ENCODE measurements at places on chromosomes 13 and 19.
A peak's percentile ranks its signal among the peaks of the same experiment; 100 is the strongest.

- DNase-seq = no peak
Observed at GRCh38 chr19:16457954-16458331, 13.8 kb downstream of the EPS15L1 start.

DNA sequence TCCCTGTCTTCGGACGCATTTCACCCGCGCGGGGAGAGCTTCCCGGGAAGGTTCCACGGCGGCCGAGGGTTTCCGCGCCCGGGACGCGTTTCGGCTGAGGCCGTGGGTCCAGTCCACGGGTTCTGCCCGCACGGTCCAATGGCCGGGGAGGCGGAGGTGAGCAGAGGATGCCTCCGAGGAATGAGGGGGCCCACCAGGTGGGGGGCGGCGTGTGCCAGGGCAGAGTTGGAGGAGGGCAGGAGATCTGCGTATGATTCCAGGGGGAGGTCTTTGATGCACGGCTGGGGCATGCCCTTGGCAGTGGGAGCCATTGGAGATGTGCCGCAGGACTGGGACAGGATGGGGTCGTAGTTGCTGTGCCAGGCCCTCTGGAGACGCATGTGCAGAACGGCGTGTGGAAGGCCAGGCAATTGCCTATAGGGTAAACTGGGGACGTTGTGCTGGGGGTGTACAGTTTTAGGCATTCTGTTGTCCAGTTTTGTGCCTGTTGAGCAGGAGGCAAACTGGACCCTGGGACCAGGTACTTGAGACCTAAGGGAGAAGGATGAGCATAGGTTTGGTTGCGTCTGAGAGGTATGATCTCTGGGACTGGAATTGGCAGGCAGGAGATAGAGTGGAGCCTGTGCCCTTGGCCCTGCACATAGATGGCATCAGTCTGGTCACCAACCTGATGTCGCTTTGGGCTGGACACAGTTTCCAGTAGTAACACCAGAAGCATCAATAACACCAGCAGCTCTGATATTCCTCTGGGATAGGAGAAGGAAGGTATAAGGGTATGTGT, 751 bp downstream of the ZNF584 start:
- DNase-seq = no peak

GRCh38 chr19:6064336-6065073, 45.8 kb downstream of the RFX2 start:
- DNase-seq = no peak

GRCh38 chr19:13012390-13012689, 17.1 kb downstream of the NFIX start:
- DNase-seq = no peak

GRCh38 chr19:46393456-46394401, 19.6 kb downstream of the CCDC8 start:
- no peak for DNase-seq

DNA sequence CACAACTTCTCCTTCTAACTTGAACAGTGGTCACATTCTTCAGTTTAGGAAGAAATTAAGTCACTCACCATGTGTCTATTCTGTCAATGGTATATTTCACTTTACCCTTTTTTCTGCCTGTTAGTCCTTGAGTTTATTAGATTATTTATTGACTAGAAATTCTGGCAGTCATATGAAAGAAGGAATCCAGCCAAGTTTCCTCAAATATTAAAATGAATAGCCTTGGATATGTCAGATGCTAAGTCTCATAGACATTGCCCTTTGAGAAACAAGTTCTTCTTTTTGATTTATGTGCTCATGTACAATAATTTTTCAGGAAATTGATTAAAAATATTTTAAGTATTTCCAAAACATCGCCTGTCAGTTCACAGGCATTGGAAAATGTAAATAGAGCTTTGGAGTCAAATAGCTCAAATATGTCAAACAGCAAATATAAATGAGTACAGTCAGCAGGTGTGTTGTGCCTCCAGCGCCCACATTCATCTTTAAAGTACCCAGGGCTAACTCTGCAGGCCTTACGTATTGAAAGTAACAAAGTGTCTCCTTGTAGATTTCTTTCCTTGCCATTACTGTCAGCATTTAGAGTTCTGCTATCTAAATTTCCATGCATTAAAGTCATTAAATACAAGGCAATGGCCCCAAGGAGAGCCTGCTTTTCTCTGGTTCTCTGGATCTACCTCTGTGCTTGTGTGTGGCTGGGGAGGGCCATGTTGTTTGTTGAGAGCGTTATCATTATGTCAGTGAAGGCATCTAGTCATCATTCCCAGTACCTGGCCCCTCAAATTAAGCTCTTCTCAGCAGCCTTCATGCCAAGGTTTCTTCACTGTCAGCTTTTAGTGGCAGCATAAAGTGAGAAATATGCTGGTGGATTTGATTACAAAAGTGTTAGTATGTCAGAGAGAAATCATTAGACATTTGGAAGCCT, 76.3 kb upstream of the TRPC4 start:
- DNase-seq = no peak

GRCh38 chr19:924553-925086, 1.2 kb upstream of the ARID3A start:
- no peak for DNase-seq

DNA sequence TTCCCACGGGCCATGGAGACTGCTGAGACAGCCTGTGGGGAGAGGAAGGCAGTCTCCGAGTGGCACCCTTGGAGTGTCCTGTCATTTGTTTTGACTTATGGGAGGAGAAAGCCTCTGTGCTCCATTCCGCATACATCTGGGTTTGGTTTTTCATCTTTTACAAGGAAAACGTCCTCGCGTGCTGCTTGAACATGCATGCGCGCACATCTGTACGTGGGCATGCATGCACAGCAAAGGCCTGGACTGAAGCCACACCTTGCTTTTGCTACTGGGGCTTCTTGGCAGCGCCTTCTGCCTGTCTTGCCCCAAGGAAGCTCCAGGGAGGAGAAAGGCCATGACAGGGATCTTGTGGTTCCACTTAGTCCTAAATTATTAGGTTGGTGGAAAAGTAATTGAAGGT, 44.0 kb downstream of the SUGP2 start:
- DNase-seq = no peak

DNA sequence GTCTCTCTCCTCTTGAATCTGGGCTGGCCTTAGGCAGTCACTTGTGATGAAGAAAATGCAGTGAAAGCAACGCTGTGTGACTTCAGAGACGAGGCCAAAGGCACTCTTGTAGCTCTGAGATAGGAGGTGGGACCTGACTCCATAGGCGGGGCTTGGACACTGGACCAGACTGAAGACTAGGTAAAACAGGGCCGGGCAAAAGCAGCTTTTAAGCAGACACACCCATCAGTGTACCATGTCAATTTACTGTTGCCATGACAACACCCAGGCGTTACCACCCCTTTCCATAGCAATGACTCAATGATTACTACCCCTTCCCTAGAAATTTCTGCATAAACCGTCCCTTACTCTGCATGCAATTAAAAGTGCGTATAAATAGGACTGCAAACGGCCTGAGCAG, 6.6 kb upstream of the EID2 start:
- no peak for DNase-seq

DNA sequence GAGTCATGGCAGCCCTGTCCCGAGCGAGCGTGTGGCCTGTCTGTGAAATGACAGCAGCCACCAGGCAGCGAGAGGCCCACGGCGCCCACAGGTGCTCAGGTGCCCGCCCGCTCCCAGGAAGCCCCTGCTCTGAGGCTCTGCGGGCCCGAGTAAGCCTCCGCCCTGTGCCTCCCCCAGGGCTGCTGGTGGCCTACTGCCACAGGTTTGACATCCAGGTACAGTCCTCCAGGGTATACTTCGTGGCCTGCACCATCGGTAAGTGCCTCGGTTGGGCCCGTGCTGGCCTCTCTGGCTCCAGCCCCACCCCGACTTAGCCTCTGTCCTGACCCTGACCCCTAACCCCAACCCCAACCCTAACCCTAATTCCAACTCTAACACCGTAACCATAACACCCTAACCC, 15.0 kb upstream of the TMPRSS9 start:
- DNase-seq = no peak

DNA sequence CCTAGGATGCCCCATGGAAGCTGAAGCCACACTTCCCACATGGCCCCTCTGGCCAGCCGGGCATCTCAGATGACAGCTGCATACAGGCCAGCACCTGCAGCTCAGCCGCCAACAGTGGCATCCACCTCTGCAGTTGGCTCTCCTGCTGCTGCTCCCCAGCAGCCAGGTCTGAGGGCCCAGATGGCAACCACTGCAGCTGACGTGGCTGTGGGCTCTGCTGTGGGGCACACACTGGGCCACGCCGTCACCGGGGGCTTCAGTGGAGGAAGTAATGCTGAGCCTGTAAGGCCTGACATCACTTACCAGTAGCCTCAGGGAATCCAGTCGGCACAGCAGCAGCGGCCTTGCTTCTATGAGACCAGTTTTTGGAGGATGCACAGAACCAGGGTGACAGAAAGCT, 45.3 kb upstream of the LSM14A start:
- no peak for DNase-seq

GRCh38 chr13:94974015-94974951, 261.9 kb upstream of the SOX21 start:
- no peak for DNase-seq

DNA sequence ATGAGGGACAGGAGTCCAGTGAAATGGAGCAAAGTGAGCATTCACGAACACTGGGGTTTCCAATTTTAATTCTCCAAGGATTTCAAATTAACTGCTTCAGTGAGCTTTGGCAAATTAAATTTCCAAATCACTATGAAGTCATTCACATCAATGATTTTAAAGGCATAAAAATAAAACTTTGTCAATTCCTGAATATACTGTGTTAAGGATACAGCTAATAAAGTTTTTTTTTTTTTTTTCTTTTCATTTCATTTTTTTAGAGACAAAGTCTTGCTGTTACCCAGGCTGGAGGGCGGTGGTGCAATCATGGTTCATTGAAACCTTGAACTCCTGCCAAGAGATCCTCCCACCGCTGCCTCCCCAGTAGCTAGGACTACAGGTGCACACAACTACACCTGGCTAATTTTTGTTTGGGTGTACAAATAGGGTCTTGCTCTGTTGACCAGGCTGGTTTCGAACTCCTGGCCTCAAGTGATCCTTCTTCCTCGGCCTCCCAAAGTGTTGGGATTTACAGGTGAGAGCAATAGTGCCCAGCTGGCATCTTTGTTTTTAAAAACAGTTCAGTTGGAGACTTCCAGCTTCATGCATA, 21.9 kb downstream of the RBM26 start:
- no peak for DNase-seq

GRCh38 chr19:18167975-18168645, 5.5 kb upstream of the IFI30 start:
- DNase-seq = peak; percentile 82

Measured in HEK293T (cell line).